ENCODE measurements at places on chromosomes 6 and 20.

DNA sequence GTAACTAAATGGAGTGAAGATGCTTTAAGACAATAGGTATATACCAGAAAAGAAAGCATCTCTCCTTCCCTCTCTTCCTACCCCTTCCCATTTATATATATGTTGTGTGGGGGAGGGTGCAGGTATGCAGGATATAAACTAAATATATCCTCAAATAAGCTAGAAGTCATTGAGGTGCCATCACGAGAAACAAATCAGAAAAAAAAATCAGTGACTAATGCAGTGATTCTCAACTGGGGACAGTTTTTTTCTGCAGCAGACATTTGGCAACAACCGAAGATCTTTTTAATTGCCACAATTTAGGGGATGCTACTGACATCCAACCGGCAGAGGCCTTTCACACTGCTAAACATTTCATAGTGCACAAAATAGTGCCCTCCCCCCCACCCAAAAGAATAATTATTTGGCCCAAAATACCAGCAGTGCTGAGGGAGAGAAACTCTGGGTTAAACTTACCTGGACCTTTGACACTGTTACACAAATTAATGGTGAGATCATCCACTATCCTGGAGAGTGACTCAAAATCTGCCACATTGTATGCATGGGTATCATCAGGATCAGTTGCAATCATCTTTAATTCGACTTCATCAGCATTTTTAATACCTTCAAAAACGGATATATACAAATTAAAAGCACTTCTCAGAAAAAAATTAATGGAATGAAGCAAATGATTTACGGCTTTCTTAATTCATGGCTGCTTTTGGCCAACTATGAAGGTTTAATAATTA is 55.0 kb downstream of the COL12A1 start:
- no peak for DNase-seq

DNA sequence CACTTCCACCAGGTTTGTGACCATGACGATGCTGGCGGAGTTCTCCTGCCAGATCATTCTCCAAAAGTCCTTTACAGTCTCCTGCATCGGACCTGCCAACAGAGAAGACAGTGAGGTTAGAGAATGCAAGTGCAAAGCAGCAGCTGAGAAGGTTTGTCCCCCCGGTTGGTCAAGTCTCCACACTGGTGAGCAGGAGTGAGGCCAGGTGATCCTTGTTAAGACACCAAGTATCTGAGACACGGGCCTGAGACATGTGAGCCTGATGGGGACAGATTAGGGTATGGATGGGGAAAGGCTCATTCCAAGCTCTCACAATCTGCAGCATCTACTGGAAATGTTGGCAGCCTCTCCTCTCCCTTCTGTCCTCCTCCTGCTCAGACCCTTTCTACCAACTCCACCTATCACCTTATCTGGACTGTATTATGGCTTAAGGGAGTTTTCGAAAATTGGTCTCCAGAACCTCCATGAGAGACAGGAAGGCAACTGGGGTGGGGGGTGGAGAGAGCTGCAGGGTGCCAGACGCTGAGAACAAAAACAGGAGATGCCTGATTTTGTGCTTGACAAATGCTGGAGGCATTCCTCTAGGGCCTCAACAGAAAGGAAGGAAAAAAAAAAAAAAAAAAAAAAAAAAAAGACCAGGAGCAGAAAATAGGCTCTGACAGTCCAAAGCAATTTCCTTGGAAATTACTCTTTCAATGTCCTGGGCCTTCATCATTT is 500.4 kb upstream of the CHD6 start:
- no peak for DNase-seq

- DNase-seq, result no peak
Measured at GRCh38 chr20:39124064-39124463, 161.9 kb downstream of the DHX35 start.

DNA sequence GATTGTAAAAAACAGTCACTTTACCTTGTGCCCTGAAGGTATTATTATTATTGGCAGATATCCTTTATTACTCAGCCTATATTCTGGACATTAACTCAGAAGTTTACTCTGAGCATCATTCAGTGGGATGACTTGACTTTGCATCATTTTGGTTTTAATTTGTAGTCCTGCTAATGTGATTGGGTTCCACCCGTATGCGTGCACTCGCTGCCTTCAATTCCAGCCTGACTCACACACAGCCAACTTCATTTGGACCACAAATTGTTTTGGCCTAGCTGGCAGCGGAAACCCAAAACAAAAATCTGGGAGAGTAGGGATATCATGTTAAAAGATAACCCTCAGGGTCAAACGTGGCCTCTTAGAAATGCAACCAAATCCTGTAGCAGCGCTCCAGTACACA is 704.4 kb upstream of the SLC35B3 start:
- DNase-seq, result no peak

GRCh38 chr6:120875900-120876299 is 458.4 kb downstream of the TBC1D32 start:
- no peak for DNase-seq

- DNase-seq, result no peak
Measured at GRCh38 chr6:42341771-42342553, 109.8 kb downstream of the TRERF1 start.

DNA sequence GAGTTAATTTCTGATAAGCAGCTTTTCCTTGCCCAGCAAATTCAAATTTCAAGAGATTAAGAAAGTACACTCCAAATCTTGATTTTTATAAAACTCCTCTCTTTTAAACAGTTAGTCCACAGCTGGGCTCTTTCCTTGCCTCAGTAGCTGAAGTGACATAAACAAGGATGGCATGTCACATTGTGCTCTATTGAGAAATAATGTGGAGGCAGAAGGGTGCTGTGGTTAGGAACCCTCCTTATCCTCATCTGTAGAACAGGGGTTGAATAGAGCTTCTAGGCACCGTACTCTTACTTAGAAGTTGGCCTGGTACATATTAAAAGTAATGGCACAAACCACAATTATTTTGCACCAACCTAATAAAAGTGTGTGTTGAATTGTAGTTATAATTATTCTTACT is 70.3 kb downstream of the RSPO3 start:
- no peak for DNase-seq
